ENCODE measurements at places on chromosomes 6 and 20. TPM values are rescaled to one million over a fixed set of nuclear protein-coding genes. Genes with fewer than 3 reads are reported as not detected.

Gene CST1
- not detected for total RNA-seq

Gene PAX1
- not detected for total RNA-seq

Gene ZSWIM1
- total RNA-seq, result 12.2 TPM

Gene NCOA5
- 13.8 TPM for total RNA-seq

Gene SNAI1
- 2.0 TPM for total RNA-seq

Gene SLC2A10
- total RNA-seq, result 41.8 TPM

Gene COL11A2
- total RNA-seq, result under 0.01 TPM

Gene RAET1L
- total RNA-seq, result not detected

Gene TFAP2B
- total RNA-seq, result not detected

Gene LAMA2
- total RNA-seq, result 54.8 TPM

Gene MED20
- total RNA-seq, result 37.8 TPM

Gene PDRG1
- 8.4 TPM for total RNA-seq

Gene CPXM1
- total RNA-seq, result 6.4 TPM

Gene MUCL3
- total RNA-seq, result not detected

Gene HLA-DRB5
- not detected for total RNA-seq

All from myometrial cell (primary cell).